ENCODE measurements at places on chromosomes 7 and 10. TPM values are rescaled to one million over a fixed set of nuclear protein-coding genes. Genes with fewer than 3 reads are reported as not detected.

NUDT13 gene
- 1.4 TPM for total RNA-seq

CPA2 gene
- not detected for total RNA-seq

GIMAP1 gene
- total RNA-seq: 26.7 TPM

VIM gene
- total RNA-seq: 3,002 TPM

ABCF2 gene
- total RNA-seq: 44.2 TPM

PNLIPRP1 gene
- total RNA-seq: not detected

SPAM1 gene
- total RNA-seq: not detected
